ENCODE measurements at places on chromosomes 7 and 10.

- H3K4me3 ChIP-seq = no peak overlapping the region
- DNase-seq = no peak
- no peaks in the 10 kb centered on the region for H3K27me3 ChIP-seq
- no peaks in the 10 kb centered on the region for H3K4me1 ChIP-seq
- H3K27ac ChIP-seq = no peak overlapping the region
Observed at GRCh38 chr10:112873541-112873940, 76.5 kb upstream of the TCF7L2 start.

GRCh38 chr10:118708571-118708970 is 46.2 kb downstream of the CACUL1 start:
- no peak overlapping the region for H3K4me3 ChIP-seq
- peaks cover 13% of the 10 kb centered on the region for H3K4me1 ChIP-seq
- no peak for DNase-seq
- H3K27me3 ChIP-seq = no peaks in the 10 kb centered on the region
- H3K27ac ChIP-seq = no peak overlapping the region

GRCh38 chr7:97271619-97272018 is 154.1 kb downstream of the SDHAF3 start:
- H3K36me3 ChIP-seq = no peaks in the 10 kb centered on the region
- no peak for DNase-seq
- H3K27ac ChIP-seq = no peak overlapping the region
- H3K4me3 ChIP-seq = no peak overlapping the region

GRCh38 chr7:1368184-1368681 is 91.0 kb downstream of the MICALL2 start:
- DNase-seq = no peak
- no peaks in the 10 kb centered on the region for H3K4me1 ChIP-seq
- H3K4me3 ChIP-seq = no peak overlapping the region
- H3K36me3 ChIP-seq = peaks cover 4% of the 10 kb centered on the region
- H3K27me3 ChIP-seq = peaks cover 57% of the 10 kb centered on the region

DNA sequence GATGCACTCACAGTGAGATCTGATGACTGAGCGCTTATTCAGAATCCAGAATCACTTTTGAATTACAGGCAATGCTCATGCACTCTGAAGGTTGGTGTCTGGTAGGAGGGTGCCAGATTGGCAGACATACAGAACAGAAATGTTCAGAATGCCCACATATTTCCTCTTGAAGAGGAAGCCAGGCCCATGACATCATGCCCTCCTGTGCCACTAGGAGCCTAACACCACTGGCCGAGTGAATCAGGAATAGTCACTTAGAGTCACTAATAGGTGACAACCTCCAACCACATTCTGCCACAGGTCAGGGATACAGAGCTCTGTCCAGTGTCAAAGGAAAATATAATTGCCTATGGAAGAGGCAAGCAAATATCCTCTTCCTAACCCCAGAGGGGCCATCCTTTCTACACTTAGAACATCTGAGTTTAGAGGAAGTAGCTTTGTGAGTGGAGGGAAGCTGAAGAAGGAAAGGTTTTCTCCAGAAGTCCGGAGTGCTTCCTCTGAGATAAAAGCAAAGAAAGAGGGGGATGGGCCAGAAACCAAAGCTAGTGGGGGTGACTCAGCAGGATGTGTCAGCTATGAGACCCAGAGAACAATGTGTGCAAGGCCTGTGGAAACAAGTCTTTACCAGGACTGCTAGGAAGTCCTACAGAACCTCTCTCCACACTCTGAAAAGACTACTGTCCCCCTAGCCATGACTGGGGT is 838.8 kb downstream of the GRID1 start:
- H3K36me3 ChIP-seq = no peaks in the 10 kb centered on the region
- no peak overlapping the region for H3K27ac ChIP-seq
- no peak for DNase-seq
- H3K4me1 ChIP-seq = no peaks in the 10 kb centered on the region
- H3K27me3 ChIP-seq = peaks cover 39% of the 10 kb centered on the region

DNA sequence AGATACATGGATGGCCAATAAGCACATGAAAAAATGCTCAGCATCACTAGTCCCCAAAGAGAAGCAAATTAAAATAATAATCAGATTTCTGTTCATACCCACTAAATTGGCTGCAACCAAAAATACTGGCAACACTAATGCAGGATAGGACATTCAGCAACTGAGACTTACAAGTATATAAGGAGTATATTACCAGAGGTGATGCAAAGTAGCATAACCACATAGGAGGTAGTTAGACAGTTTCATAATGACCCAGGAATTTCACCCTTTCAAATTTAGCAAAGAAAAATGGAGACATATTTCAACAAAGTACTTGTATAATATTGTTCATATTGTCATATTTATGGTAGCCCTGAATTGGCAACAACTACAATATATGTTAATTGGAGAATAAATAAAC is 727.8 kb downstream of the GRID1 start:
- H3K27me3 ChIP-seq = no peaks in the 10 kb centered on the region
- H3K27ac ChIP-seq = no peak overlapping the region
- no peaks in the 10 kb centered on the region for H3K36me3 ChIP-seq

GRCh38 chr7:116724560-116725231 is 52.7 kb downstream of the MET start:
- H3K4me1 ChIP-seq = no peaks in the 10 kb centered on the region
- DNase-seq = no peak
- H3K27me3 ChIP-seq = peaks cover 16% of the 10 kb centered on the region
- H3K27ac ChIP-seq = no peak overlapping the region
- no peaks in the 10 kb centered on the region for H3K36me3 ChIP-seq

DNA sequence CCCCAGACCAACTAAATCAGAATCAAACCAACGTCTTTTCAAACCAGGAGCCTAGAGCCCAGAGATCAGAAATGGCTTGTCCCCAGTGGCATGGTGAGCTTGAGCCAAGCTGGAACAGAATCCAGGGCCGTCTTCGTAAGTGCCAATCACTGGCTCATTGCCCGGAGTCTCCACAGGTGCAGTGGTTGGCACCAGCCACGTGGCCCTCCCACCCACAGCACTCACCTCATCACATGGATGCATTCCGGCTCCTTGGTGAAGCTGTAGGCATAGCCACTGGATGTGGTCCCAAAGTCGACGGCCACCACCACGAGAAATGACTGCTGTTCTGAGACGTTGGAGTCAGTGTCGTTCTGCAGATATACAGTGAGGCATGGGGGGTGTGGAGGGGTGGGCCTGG is 37.4 kb downstream of the HSPA12A start:
- DNase-seq = no peak
- H3K36me3 ChIP-seq = peaks cover 2% of the 10 kb centered on the region
- H3K4me3 ChIP-seq = no peak overlapping the region
- no peak overlapping the region for H3K27ac ChIP-seq
- no peaks in the 10 kb centered on the region for H3K4me1 ChIP-seq

DNA sequence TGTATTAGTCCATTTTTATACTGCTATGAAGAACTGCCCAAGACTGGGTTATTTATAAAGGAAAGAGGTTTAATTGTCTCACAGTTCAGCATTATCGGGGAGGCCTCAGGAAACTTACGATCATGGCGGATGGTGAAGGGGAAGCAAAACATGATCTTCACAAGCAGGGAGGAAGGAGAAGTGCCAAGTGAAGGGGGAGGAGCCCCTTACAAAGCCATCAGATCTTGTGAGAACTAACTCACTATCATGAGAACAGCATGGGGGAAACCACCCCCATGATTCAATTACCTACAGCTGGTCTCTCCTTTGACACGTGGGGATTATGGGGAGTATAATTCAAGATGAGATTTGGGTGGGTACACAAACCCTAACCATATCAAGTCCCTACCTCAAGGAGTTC is 85.4 kb downstream of the JAZF1 start:
- H3K27me3 ChIP-seq = no peaks in the 10 kb centered on the region
- DNase-seq = no peak
- H3K4me3 ChIP-seq = no peak overlapping the region
- H3K4me1 ChIP-seq = peaks cover 17% of the 10 kb centered on the region

DNA sequence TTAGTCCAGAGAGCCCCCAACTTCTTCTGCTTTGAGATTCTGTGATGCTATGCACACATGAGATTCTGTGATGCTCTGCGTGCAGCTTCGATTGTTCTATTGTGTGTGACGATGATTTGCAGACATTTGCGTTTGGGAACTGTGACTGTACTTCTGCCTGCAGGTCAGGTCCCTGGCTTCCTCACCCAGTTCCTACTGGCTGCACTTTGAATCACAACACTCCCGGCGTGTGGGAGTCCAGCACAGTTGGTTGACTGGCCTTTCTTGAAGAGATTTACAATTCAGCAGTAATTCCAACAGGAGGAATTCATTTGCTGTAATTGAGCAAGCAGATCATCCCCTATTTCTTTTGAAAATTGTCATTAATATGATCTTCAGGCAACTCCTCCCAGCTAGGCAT is 252.2 kb upstream of the YAE1 start:
- no peak overlapping the region for H3K4me3 ChIP-seq
- no peak overlapping the region for H3K27ac ChIP-seq
- H3K27me3 ChIP-seq = peaks cover 12% of the 10 kb centered on the region
- H3K4me1 ChIP-seq = no peaks in the 10 kb centered on the region
- no peaks in the 10 kb centered on the region for H3K36me3 ChIP-seq
- no peak for DNase-seq

DNA sequence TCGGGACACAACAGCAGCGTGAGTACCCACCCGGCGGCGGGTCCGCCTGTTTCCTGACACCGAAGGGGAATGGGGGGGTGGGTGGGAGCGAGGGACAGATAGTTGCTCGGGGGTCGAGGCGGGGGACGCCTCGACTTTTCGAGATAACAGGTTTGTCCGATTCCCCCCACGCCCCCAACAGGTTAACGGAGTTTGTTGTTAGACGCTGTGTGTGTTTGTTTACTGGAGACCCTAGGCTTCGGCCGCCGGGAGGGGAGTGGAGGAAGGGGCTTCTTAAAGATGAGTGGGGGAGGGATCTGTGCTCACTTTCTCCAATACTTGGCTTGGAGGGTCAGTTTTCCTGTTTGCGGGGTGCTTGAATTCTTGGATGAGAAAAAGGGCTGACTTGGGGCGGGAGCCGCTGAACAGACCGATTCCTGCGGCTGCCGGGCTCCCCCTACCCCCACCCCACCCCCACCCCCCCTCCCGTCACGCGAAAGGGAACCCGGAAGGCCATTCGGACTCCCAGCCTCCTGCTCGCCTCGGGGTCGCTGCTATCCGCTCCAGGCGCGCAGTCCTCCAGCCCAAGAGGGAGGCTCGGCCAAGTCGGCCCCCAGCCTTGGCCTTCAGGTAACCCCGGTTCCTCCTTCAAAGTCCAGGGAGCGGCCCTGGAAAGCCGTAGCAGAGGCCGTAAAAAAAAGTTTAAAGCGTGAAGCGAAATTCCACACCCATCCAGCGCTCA is 1.0 kb downstream of the SORCS3 start:
- peaks cover 11% of the 10 kb centered on the region for H3K4me1 ChIP-seq
- H3K36me3 ChIP-seq = no peaks in the 10 kb centered on the region
- no peak for DNase-seq
- H3K4me3 ChIP-seq = no peak overlapping the region
- no peak overlapping the region for H3K27ac ChIP-seq

- DNase-seq = no peak
- no peak overlapping the region for H3K27ac ChIP-seq
- no peak overlapping the region for H3K4me3 ChIP-seq
- no peaks in the 10 kb centered on the region for H3K27me3 ChIP-seq
- peaks cover 39% of the 10 kb centered on the region for H3K4me1 ChIP-seq
Observed at GRCh38 chr10:26432938-26433337, 5.2 kb upstream of the APBB1IP start.

DNA sequence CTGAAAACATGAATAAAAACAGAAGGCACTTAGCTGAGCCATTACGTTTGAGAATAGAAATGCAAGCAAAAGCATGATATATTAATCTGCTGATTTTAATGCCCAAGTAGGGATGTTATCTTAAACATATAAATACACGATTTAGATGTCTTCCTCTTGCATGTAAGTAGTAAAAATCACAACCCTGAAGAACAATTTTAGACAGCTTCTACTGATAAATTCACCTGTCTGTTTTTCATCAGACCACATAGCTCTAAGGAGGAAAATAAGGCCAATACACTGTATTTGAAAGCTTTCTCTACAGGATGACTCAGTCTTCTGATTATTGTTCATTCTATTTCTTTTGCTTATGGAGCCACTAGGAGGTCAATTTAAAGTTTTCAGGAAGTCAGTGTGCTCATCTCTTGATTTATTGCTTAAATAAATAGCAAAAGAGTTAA is 210.9 kb upstream of the CHRM2 start:
- no peak overlapping the region for H3K27ac ChIP-seq
- no peak for DNase-seq
- H3K27me3 ChIP-seq = no peaks in the 10 kb centered on the region
- no peaks in the 10 kb centered on the region for H3K4me1 ChIP-seq
